Aortic smooth muscle cell (primary cell): ENCODE measurements at places on chromosomes 13 and 19. TPM values are rescaled to one million over a fixed set of nuclear protein-coding genes. Genes with fewer than 3 reads are reported as not detected.

Gene IL17D
- total RNA-seq: 5.3 and 13.7 TPM in 2 replicates

Gene RXFP2
- not detected in 2 replicates for total RNA-seq

Gene ZFP14
- total RNA-seq: 3.4 and 4.7 TPM in 2 replicates

Gene GET3
- total RNA-seq: 100 and 112 TPM in 2 replicates

Gene C5AR1
- total RNA-seq: under 0.01 and 0.62 TPM in 2 replicates
